ENCODE measurements at places on chromosomes 6 and 20.
A peak's percentile ranks its signal among the peaks of the same experiment; 100 is the strongest.

DNA sequence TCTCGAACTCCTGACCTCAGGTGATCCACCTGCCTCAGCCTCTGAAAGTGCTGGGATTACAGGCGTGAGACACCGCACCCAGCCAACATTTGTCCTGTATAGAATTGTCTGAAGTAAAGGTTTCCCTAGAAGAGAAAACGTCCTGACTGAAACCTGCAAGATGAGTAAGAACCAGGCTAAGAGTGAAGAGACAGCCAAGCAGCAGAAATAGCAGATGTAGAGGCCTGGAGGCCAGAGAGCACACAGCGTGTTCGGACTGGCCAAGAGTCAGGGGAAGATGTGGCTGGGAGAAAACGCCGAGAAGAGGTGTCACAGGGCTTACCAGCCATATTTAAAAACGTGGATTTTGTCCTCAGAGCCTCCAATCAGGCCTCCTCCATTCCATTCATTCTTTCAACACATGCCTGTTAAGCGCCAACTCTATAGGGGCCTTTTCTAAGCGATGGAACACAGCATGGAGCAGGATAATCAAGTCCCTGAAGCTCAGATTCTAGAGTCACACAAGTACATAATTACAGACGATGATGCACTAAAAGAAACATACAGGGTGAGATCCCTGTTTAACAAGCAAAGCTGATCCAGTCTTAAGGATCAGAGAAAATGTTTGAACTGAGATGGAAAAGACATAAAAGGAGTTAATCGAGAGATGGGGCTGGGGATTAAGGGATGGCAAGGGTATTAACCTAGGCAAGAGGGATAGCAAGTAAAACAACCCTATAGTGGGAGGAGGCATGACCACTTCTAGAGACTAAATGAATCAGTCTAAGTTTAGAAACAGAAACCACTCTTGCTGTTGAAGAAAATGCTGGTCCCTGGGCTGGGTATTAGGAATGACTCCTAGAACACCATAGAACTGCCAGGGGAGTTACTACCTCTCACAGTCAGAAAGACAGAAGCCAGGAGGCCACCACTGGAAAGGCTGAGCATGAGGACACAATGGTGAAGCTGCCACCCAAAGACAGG lies 4.8 kb downstream of the ZCCHC3 start:
- DNase-seq: peak; percentile 12
- no peak overlapping the region for H3K4me3 ChIP-seq
- no peaks in the 10 kb centered on the region for H3K36me3 ChIP-seq

DNA sequence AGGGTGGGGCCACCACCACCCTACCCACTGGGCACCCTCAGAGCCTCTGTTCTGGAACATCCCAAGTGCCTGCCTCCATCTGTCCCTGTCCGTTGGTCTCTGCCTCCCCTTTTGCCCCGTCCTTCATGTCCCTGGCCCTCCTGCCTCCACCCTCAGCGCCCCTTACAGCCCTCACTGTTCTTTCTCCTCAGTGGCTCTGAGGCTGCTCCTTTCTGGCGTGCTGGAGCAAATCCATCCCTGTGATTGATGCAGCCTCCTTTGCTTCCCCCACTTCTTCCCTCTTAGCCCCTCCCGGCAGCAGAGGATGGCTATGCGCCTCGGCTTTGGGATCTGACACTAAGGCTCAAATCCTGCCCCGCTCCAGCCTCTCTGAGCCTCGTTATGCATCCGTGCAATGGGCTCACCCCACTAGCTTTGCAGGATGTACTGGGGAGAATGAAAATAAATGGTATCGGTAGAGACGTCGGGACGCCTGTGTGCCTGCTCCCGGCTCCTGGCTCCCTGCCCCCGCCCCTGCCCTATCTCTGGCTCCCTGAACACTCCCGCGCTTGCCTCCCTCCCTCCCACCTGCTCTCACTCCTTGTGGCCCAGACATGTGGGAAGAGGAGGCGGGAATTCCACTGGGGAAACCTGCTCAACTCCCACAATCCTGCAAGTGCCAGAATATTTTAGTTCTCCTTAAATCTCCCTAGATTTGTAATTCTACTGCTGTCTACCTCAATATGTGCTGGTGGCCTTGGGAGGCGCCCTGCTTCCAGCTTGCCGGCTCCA lies 13.1 kb downstream of the VSTM2L start:
- no peak for DNase-seq
- H3K27ac ChIP-seq: no peak overlapping the region
- H3K27me3 ChIP-seq: no peaks in the 10 kb centered on the region
- no peaks in the 10 kb centered on the region for H3K4me1 ChIP-seq
- no peaks in the 10 kb centered on the region for H3K36me3 ChIP-seq
- no peak overlapping the region for H3K4me3 ChIP-seq

GRCh38 chr6:74651948-74652842 lies 553.7 kb downstream of the COL12A1 start:
- H3K27me3 ChIP-seq: no peaks in the 10 kb centered on the region
- no peaks in the 10 kb centered on the region for H3K4me1 ChIP-seq
- H3K4me3 ChIP-seq: no peak overlapping the region
- no peak overlapping the region for H3K27ac ChIP-seq
- no peaks in the 10 kb centered on the region for H3K36me3 ChIP-seq
- no peak for DNase-seq

DNA sequence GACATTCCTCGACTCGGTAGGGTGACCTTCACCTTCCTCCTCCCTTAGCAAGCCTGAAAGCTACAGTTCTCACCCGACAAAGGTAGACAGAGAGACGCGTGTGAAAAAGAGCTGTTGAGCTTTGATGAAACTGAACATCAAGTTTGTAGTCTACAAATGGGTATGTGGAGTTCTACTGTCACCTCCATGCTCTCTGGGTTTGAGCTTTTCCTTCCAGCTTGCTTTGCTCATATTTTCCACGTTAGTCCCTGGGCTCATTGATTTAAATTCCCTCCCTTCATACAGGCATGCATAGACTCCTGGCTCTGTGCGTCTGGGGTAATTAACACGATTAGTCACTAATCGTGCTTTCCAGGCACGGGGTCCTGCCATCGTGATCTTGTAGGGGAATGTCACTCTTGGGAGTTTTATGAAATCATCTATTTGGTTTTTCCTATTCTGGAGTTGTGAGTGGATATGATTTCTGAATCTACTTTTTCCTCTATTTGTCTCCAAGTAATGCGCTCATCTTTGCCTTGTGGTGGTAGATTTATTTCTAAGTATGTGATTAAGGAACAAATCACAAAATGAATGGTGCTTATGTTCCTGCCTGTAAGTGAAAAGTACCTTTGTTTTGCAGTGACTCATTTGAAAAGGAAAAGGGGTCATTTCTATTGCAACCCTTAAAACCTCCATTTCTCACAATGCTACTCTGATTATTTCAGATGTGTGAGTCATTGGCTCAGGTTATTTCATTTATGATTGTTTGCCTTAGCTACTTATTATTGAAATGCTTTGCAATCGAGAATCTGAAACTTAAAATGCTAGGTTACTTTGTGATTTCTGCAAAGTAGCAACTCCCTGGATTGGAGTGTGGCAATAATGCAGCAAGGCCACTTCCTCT lies 154.6 kb downstream of the ZDHHC14 start:
- no peaks in the 10 kb centered on the region for H3K36me3 ChIP-seq
- H3K4me3 ChIP-seq: no peak overlapping the region
